Activated naive CD4-positive, alpha-beta T cell treated with anti-CD3 and anti-CD28 coated beads for 36 hours (primary cell): ENCODE measurements at places on chromosomes 11 and 22. TPM values are rescaled to one million over a fixed set of nuclear protein-coding genes. Genes with fewer than 3 reads are reported as not detected.
A peak's percentile ranks its signal among the peaks of the same experiment; 100 is the strongest.

TIGD3 gene
- 0.62 TPM for total RNA-seq

DNA sequence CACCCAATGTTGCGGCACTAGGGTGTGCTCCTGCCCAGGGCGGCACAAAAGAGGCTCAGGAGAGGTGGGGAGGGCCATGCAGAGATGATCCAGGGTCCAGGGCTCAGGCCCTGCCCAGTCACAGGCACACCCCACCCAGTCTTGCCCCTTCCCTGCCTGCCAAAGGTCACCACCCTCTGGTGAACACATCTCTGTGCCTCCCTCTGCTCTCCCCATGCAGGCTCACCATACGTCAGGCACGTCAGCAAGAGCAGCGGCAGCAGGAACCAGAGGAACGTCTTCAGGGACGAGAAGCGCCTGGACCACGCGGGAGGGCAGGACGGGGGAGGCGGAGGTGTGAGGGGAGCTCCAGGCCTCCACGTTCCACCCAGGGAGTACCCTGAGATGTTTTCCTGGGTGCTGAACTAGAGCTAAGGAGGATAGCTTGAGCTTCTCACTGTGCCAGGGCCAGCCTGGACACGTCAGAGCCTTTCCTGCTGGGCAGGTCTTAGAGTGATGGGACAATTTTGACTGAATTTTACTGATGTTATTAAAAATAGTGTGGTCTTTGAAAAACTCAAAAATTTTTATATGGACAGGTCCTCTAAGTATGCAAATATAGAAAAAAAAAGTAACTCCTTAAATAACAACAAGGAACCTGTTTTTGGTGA is 7.2 kb downstream of the SUN2 start:
- H3K27me3 ChIP-seq: no peaks in the 10 kb centered on the region
- DNase-seq: no peak
- H3K4me1 ChIP-seq: peaks cover 39% of the 10 kb centered on the region
- H3K36me3 ChIP-seq: peaks cover 56% of the 10 kb centered on the region
- no peak overlapping the region for H3K4me3 ChIP-seq
- H3K27ac ChIP-seq: peak overlapping the region; percentile 82

GRCh38 chr11:38788561-38788960 is 2190.5 kb upstream of the RAG2 start:
- H3K27ac ChIP-seq: no peak overlapping the region
- H3K4me3 ChIP-seq: no peak overlapping the region
- no peaks in the 10 kb centered on the region for H3K36me3 ChIP-seq
- no peak for DNase-seq
- H3K4me1 ChIP-seq: no peaks in the 10 kb centered on the region
- no peaks in the 10 kb centered on the region for H3K27me3 ChIP-seq

- peaks cover 42% of the 10 kb centered on the region for H3K36me3 ChIP-seq
- H3K4me1 ChIP-seq: peaks cover 52% of the 10 kb centered on the region
- peak; percentile 28 for DNase-seq
- peak overlapping the region; percentile 86 for H3K27ac ChIP-seq
- peak overlapping the region; percentile 92 for H3K4me3 ChIP-seq
Observed at GRCh38 chr11:67289651-67290479, 762 bp downstream of the ANKRD13D start.

DNA sequence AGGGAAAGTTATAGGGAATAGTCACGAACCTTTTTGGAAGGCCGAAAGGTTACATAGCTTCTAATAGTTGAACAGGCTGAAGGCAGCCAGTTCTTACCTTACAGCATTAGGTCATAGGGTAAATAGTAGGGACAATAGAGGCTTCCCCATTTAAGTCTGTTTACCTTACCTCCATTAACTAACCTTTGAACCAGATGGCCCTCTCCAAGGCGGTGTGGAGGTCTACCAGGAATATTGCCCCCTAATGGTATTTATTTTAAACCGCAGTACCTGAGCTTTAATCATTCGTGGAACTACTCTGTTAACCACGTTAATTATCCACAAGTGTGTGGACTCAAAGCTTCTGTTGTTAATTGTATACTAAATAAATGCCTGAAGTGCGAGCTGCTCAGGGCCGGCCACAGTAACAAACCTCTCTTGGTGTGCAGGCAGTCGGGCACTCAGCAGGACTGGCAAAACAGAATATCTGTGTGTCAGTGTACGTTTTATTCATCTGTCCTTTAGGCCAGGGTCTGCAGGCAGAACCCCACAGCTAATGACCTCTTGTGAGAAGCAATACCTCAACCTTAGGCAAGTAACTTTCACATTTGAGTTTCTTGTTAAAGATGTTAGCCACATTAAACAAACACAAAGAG is 81.7 kb downstream of the PRCP start:
- no peak for DNase-seq
- H3K4me3 ChIP-seq: no peak overlapping the region
- no peaks in the 10 kb centered on the region for H3K4me1 ChIP-seq

- H3K27ac ChIP-seq: no peak overlapping the region
- peaks cover 5% of the 10 kb centered on the region for H3K36me3 ChIP-seq
- H3K4me1 ChIP-seq: peaks cover 34% of the 10 kb centered on the region
- no peaks in the 10 kb centered on the region for H3K27me3 ChIP-seq
- no peak overlapping the region for H3K4me3 ChIP-seq
Observed at GRCh38 chr11:12169822-12170221, 59.4 kb downstream of the MICAL2 start.

DNA sequence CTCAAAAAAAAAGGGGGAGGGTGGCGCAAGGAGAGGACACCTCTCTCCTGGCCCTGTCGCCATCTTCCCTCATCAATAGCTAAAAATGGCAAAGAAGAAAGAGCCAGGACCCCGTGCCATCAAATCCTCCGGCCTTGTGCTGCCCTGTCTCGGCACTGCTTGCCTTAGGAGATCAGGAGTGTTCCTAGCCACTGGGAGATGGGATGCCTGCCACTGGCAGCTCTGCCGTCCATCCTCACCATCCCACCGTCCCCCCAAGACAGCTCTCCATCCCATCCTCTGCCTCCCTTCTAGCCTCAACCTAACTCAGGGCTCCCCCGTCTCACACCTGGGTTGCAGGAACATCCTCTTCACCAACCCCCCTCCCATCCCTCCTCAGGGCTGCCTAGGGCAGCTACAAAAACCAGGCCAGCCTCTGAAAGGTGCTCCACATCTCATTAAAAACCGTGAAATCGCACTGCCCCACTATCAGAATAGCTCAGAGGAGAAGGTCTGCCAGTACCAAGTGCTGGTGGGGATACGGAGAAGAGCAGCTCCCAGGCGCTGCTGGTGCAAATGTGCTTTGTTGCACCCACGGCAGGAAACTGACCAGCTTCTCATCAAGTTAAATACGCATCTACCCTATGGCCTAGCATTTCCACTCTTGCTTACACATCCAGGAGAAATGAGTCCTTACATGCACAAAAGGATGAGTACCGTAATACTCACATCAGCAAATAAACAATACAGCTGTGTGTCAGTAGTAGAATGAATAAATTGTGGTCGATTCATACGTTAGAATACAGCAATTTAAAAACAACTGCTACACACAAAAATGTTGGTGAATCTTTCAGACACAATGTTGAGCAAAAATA is 31.7 kb upstream of the GCAT start:
- H3K4me1 ChIP-seq: no peaks in the 10 kb centered on the region
- no peak overlapping the region for H3K4me3 ChIP-seq
- no peak for DNase-seq
- no peaks in the 10 kb centered on the region for H3K36me3 ChIP-seq
- H3K27me3 ChIP-seq: no peaks in the 10 kb centered on the region
